Fibroblast of skin of back (primary cell): ENCODE measurements at places on chromosomes 12 and 14.

GRCh38 chr12:113933201-113933786, 32.8 kb downstream of the RBM19 start:
- peak; percentile 64 for DNase-seq

DNA sequence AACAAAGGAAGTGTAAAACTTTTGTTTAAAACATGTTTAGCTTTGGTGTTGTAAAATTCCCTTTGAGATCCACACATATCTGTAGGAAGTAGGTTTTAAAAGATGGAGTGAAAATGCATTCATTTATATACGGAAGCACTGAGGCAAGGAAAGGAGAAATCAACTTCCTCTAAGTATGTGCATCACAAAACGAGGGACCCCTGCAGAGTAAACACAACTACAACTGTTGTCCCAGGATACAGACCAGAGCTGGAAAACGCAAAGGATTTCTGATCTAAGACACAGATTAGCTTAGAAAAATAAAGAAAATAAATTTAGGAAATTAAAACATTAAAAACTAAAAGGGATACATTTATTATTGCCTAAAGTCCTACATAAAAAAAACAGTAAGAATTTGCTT, 297.6 kb downstream of the MED13L start:
- DNase-seq = no peak

- DNase-seq = no peak
Observed at GRCh38 chr14:105852378-105853088, 326.1 kb downstream of the TMEM121 start.

DNA sequence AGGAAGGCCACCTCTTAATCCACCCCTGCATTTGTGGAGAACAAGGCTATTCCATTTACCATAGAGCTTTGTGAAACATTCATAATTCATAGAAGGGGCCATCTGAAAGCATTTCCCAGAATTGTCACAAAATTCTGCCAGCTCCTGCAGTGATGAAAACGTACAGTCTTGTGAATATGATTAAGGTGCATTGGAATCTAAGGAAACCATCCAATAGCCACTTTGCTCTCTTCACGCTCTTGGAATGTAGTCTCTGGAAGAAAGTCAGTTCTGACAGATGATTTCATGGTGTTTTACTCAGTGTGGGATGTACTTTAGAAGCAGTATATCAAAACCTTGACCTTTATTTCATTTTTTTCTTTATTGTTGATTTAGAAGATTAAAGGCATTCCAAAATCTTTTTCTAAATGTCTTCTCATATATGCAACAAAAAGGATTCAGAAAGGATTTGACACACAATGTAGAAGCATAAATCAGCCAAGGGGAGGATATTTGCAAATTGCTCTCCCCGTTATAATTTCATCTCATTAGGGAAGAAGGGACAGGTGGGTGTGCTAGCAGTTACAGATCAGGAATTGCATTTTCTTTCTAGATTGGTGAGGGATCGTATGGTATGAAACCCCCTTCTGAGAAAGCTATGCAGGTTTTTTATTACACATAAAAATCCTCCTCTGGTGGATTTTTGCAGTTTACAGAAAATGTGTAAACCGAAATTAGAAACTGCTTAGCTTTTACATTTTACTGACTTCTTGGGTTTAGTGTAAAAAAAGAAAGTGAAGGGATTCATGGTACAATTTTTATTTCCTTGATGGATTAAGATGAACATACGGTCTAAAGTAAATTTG, 390.2 kb downstream of the LRIG3 start:
- peak; percentile 98 for DNase-seq

DNA sequence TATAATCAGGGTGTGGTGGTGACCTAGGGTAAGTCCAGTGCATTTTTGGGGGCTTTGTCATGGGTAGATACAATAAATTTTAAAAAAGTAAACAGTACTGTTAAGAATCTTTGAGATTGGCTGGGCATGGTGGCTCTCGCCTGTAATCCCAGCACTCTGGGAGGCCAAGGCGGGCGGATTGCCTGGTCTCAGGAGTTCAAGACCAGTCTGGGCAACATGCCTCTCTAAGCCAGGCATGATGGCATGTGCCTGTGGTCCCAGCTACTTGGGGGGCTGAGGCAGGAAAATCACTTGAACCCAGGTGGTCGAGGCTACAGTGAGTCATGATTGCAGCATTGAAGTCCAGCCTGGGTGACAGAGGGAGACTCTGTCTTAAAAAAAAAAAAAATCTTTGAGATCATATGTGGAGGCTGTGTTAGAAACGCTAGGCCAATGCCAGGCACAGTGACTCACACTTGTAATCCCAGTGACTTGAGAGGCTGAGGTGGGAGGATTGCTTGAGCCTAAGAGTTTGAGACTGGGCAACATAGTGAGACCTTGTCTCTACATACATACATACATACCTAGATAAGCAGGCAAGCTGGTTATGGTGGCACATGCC, 67.7 kb downstream of the PRKCH start:
- peak; percentile 65 for DNase-seq

- DNase-seq = no peak
Observed at GRCh38 chr12:64810831-64811230, 13.6 kb upstream of the TBC1D30 start.

GRCh38 chr12:88383405-88383804, 196.9 kb downstream of the KITLG start:
- no peak for DNase-seq

DNA sequence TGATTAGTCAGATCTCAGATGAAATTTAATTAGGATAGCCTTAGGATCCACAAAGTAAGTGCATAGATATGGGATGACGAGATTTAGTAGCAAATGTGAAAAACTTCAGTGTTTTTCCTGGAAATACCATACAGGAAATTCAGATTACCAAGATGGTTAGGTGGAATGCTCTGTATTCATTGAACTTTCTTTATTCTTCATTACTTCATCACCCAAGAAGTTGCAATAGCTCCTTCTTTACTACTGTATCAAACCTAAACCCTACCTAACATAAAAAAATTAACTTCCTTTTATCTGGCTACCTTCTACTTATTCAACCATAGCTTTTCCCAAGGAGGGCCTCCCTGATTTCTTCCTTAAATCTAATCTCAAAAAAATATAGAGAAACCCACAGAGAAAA, 100.4 kb downstream of the TTC6 start:
- DNase-seq = peak; percentile 30

DNA sequence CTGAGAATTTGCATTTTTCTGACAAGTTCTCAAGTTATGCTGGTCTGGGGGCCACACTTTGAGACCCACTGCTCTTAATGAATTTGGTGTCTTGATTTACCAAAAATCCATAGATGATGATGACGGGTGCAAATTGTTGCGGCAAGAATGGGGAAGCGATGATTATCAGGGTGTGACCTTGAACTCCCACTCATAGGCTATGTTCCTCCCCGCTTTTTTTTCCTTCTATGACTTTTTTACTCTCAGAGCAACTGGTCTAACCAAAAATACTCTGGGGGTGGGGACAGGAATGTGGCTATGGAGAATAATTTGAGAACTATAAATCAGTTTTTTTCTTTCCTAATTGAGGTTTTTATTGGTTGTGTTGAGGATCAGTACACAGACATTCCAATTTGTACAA, 83.6 kb downstream of the PPFIBP1 start:
- DNase-seq = no peak

GRCh38 chr12:113310489-113310888, 24.4 kb downstream of the SLC8B1 start:
- no peak for DNase-seq

DNA sequence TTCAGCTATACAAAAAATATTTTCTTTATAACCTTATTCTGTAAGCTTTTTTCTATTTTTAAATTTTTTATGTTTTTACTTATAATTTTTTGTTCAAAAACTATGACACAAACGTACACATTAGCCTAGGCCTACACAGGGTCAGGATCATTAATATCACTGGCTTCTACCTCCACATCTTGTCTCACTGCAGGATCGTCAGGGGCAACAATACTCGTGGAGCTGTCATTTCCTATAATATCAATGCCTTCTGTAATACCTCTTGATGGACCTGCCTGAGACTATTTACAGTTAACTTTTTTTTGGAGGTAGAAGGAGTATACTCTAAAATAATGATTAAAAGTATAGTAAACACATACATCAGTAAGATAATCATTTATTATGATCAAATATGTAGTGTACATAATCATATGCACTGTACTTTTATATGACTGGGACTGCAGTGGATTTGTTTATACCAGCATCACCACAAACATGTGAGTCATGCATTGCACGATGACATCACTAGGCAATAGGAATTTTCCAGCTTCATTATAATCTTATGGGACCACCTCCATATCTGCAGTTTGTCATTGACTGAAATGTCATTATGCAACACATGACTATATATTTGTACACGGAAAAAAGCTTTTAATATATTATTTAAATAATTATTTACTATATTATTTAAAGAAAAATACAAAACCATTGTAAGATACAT, 18.5 kb upstream of the PMCH start:
- peak; percentile 32 for DNase-seq

DNA sequence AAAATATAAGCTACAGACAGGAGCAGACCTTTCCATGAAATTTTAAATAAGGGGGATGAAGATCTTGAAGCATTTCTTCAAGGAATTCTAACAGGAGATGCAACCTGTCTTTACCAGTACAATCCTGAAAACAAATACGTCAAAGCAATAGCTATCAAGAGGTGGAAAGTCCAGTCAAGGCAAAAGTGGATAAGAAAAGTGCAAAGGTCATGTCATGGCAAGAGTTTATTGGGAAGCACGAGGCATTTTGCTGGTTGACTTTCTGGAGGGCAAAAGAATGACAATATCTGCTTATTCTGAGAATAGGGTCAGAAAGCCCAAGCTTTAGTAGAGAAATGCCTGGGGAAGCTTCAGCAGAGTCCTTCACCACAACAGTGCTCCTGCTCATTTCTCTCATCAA, 34.3 kb upstream of the PRB4 start:
- no peak for DNase-seq

GRCh38 chr12:50402264-50403000, 1.7 kb downstream of the LARP4 start:
- no peak for DNase-seq

GRCh38 chr14:22530127-22530526, 58.9 kb downstream of the DAD1 start:
- no peak for DNase-seq

DNA sequence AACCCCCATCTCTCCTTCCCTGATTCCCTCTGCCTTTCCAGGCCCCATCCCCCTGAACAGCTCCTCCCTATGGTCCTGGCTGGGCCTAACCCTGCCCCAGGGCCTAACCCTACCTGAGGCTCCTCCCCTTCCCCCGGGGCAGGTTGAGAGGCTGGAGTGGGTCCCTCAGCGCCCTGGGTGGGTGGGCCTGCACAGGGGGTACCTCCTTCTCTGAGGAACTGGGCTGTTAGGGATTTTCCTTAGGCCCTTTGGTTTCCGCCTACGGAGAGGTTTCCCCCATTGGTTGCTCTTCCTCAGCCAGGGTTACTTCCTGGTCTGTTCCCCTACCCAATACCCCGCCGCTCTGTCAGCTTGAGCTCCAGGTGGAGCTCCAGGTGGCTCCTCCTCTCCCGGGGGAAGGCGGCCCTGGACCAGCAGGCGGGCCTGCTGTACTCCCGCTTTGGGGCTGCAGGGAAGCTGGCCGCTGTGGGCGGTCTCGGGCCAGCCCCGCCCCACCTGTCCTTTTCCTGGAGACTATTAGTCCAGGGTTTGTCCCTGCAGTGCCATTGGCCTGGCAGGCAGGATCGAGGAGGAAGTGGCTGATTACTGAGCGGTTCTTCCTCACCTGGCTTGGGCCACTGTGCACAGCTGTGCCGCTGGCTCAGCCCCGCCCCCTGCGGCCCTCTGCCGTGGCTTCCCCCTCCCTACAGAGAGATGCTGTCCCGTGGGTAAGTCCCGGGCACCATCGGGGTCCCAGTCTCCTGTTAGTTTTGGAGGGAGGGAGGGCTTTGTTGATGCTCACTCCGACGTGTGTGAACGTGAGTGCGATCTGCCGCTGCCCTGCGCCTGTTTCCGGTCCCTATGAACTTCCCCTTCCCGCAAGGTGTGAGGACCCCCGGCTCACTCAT, 2.5 kb downstream of the C12orf57 start:
- no peak for DNase-seq

DNA sequence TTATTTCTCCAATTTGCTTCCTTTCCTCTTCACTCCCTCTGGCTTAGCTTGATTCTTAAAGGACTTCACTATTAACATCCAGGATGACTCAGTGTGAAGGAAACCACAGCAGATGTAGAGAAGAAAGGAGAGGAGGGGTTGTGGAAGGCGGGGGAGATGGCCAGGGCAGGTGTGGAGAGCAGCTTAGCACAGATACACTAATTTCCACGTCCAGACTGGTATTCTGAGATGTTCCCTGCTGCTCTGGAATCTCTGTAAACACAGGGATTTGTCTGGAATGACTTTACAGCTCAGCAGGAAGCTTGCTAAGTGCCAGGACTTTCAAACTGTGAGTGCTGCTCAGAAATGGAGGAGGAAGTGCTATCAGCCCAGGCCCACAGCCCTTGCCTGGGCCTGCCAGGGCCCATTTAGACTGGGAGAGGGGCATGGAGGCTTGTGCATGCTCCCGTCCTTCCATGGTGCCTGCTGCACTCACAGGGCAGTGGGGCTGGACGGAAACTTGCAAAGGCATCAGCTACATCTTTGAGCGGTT, 202.5 kb upstream of the DDHD1 start:
- DNase-seq = peak; percentile 85

DNA sequence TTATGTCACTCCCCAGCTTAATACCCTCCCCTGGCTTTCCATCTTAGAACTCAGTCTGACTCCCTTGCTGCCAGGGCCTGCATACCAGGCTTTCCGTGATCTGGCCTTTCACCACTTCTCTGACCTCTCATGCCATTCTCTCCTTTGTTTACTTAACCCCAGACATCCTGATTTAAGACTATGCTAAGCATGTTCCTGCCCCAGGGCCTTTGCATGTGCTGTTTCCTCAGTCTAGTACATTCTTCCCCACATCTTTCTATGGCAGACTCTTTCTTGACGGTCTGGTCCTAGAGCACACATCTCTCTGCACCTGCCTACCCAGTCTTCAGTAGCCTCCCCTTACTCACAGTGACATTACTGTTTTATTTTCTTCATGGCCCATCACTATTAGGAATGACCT, 42.2 kb downstream of the PLXNC1 start:
- DNase-seq = no peak

DNA sequence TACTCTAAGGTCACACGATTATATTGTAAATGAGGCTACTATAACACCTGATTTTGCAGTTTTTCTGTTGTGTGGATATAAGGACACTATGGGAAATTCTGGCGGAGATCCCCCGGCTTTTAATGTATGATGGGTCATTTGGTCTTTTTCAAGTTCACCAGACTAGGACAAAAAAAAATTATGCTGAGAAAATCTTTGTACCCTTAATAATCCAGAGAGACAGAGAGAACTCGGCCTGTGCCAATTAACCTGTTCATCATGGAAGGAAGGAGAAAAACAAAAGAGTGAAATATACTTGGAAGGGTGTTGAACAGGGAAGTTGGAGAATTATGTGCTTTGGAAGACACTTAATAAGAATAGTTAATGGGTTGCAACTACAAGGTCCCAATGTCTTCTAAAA, 62.2 kb upstream of the KICS2 start:
- no peak for DNase-seq

GRCh38 chr12:23236811-23237210, 611.8 kb downstream of the ETNK1 start:
- DNase-seq = no peak

DNA sequence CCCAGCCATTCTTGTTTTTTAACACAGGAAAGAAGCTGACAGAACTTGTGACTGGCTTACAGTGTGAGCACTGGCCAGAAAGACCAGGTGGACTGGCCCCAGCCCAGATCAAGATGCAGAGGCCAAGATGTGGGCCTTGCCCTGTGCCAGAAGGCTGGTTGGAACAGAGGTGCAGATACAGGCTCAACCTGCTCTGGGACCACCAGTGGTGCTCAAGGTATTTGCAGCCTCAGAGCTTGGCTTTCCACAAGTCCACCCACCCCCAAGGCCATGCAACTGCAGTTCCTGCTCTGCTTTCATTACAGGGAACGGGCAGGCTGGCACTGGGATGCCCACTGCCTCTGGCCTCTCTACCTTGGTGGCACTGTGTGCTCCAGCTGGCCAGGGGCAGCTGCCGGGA, 23.3 kb downstream of the ZFC3H1 start:
- DNase-seq = no peak
